Caco-2 (cell line): ENCODE measurements at places on chromosomes 12 and 14. TPM values are rescaled to one million over a fixed set of nuclear protein-coding genes. Genes with fewer than 3 reads are reported as not detected.

- H3K27ac ChIP-seq, result no peak overlapping the region
- H3K4me1 ChIP-seq, result no peaks in the 10 kb centered on the region
- no peak overlapping the region for H3K4me3 ChIP-seq
- H3K27me3 ChIP-seq, result no peaks in the 10 kb centered on the region
Observed at GRCh38 chr12:101527682-101528081, 52.5 kb downstream of the SPIC start.

GRCh38 chr14:99347561-99347960 is 75.6 kb upstream of the BCL11B start:
- no peaks in the 10 kb centered on the region for H3K36me3 ChIP-seq
- peaks cover 9% of the 10 kb centered on the region; the same call in 1 of the 2 replicates for H3K4me1 ChIP-seq
- no peak for DNase-seq
- no peaks in the 10 kb centered on the region for H3K27me3 ChIP-seq

- H3K27me3 ChIP-seq, result no peaks in the 10 kb centered on the region
- H3K36me3 ChIP-seq, result no peaks in the 10 kb centered on the region
Observed at GRCh38 chr12:80031229-80031628, 68.1 kb upstream of the OTOGL start.

- no peak for DNase-seq
- no peaks in the 10 kb centered on the region for H3K4me1 ChIP-seq
- H3K27me3 ChIP-seq, result no peaks in the 10 kb centered on the region
- H3K36me3 ChIP-seq, result no peaks in the 10 kb centered on the region
- no peak overlapping the region for H3K27ac ChIP-seq
Observed at GRCh38 chr12:73514672-73515071, 1023.0 kb upstream of the ATXN7L3B start.

DNA sequence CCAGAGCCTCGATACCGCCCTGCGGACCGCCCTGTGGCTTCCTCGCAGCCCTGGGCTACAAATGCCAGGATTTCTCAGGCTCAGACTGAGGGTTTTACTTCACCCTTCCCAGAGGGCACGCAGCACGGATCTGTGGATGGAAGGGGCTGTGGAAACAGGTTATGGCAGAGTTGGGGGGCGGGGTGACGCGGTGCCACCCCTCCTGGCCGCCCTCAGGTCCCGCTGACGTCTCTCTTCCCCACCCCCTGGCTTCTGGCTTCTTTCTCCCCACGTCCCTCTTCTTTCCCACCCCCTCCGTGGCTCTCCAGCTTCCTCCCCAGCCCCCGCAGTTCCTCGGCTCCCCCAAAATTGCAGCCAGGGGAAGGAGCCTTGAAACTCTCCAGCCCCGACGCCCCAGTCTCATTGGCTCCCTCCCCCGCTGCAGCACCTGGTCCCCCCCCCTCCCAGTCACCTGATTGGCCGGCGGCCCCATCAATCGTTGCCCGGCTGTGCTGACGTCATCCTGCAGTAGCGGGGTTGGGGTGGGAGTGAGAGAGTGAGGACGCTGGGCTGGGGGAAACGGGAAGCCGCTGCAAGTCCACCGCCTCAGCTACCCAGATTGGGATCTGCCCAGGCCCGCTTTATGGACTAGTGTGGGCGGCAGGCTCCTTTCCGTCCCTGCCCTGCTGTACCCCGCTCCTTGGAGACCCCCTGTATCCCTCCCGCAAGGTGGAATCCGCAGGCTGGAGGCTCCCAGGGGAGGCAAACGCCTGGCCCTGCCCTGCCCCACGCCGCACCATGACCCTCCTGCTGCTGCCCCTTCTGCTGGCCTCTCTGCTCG is at the start of gene CLSTN3:
TSS of gene CLSTN3 (plus strand) at position 500 of the 820 bp plus-strand sequence. CDS start at position 778, 278 bp downstream.
- H3K4me3 ChIP-seq, result peak within 1 kb of the TSS; percentile 70
- no peaks in the 10 kb centered on the region for H3K27me3 ChIP-seq
- peak; percentile 95 for DNase-seq
- peaks cover 30% of the 10 kb centered on the region for H3K4me1 ChIP-seq
- peaks cover 2% of the 10 kb centered on the region; the same call in 1 of the 2 replicates for H3K36me3 ChIP-seq

DNA sequence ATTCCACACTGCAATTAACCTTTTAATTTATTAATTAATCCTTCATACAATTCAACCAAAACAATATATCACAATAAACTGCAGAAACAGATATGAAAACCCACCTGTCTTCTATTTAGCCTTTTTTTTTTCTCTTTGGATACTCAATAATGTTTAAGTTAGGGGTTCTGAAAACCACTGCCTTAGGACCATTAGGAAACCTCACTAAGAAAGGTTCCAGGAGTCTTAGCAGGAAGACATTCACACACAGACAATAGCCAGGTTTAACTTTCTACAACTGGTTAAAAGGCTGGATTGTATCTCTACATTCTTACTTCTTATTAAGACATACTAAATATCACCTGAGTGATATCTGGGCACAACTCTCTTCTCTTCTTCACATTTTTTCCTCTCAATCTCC is 3.3 kb downstream of the SEC23A start:
- H3K4me1 ChIP-seq, result peaks cover 40% of the 10 kb centered on the region
- no peaks in the 10 kb centered on the region; the same call in 1 of the 2 replicates for H3K36me3 ChIP-seq
- no peak for DNase-seq
- no peak overlapping the region for H3K27ac ChIP-seq
- no peaks in the 10 kb centered on the region for H3K27me3 ChIP-seq
- no peak overlapping the region for H3K4me3 ChIP-seq

Gene SLC39A2
- total RNA-seq, result 0.81 and 0.88 TPM in 2 replicates

Gene IGF1
- total RNA-seq, result 1.5 and 2.3 TPM in 2 replicates

Gene KRT82
- not detected in 2 replicates for total RNA-seq

Gene NUMB
- 66.2 and 67.6 TPM in 2 replicates for total RNA-seq

Gene FIGNL2
- 3.5 and 3.6 TPM in 2 replicates for total RNA-seq

Gene SERPINA1
- total RNA-seq, result 150 and 178 TPM in 2 replicates
